ENCODE measurements at places on chromosomes 11 and 22. TPM values are rescaled to one million over a fixed set of nuclear protein-coding genes. Genes with fewer than 3 reads are reported as not detected.

DNA sequence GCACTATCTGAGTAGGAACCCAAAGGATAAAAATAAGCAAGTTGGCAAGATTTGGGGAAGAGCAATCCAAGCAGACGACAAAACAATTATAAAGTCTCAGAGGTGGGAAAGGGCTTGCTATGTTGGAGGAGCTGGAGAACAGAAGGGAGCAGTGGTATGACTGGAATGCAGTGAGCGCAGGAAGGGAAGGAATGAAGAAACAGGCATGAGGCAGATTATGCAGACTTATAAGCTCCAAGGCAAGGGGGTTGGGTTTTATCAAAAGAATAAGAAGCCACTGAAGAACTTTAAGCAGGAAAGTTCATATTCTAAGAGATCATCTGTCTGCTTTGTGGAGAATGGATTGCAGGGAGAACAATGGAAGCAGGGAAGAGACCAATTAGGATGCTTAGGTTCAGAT, 31.7 kb downstream of the PGM2L1 start:
- no peaks in the 10 kb centered on the region for H3K27me3 ChIP-seq
- H3K4me3 ChIP-seq = no peak overlapping the region
- DNase-seq = no peak

GRCh38 chr11:18105086-18105801, 638 bp downstream of the SAAL1 start:
- DNase-seq = no peak
- no peaks in the 10 kb centered on the region for H3K4me1 ChIP-seq
- H3K4me3 ChIP-seq = peak overlapping the region; percentile 90
- H3K27me3 ChIP-seq = peaks cover 2% of the 10 kb centered on the region
- H3K36me3 ChIP-seq = peaks cover 32% of the 10 kb centered on the region
- peak overlapping the region; percentile 75 for H3K27ac ChIP-seq

- H3K36me3 ChIP-seq = no peaks in the 10 kb centered on the region
- H3K4me1 ChIP-seq = no peaks in the 10 kb centered on the region
- H3K4me3 ChIP-seq = no peak overlapping the region
These were observed 15.7 kb downstream of the SPATA19 start for GRCh38 chr11:133829566-133829965.

- H3K36me3 ChIP-seq = no peaks in the 10 kb centered on the region
- H3K27ac ChIP-seq = no peak overlapping the region
- no peak for DNase-seq
These were observed 510 bp downstream of the CHRDL2 start for GRCh38 chr11:74730571-74731260.

DNA sequence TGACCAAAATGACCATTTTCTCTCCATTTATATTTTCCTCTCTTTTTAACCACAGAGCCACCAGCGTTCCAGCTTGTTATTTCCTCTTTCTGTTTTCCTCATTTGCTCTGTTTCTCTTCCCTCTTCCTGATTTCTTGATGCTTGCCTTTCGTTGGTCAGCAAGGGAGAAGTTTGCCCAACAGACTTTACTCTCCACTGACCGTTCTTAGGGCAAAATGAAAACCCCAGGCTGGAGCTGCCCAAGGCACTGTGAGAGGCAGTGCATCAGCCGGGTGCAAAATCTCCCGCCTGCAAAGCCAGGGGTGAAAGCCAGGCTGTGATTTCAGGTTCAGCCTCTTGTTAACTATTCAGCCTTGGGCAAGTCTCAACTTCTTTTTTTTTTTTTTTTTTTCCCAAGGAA, 26.1 kb upstream of the APLP2 start:
- no peak overlapping the region for H3K4me3 ChIP-seq
- no peaks in the 10 kb centered on the region for H3K4me1 ChIP-seq
- no peak overlapping the region for H3K27ac ChIP-seq
- no peaks in the 10 kb centered on the region for H3K36me3 ChIP-seq

- no peaks in the 10 kb centered on the region for H3K36me3 ChIP-seq
- H3K27ac ChIP-seq = 0 out of 2 replicates have a peak overlapping the region, but pooled peaks have one; percentile 44
- H3K4me3 ChIP-seq = peak overlapping the region; percentile 37
- H3K4me1 ChIP-seq = peaks cover 35% of the 10 kb centered on the region
These were observed 859 bp upstream of the FGF19 start for GRCh38 chr11:69704508-69705253.

- no peaks in the 10 kb centered on the region for H3K27me3 ChIP-seq
These were observed 77.4 kb downstream of the CWC15 start for GRCh38 chr11:94895971-94896370.

DNA sequence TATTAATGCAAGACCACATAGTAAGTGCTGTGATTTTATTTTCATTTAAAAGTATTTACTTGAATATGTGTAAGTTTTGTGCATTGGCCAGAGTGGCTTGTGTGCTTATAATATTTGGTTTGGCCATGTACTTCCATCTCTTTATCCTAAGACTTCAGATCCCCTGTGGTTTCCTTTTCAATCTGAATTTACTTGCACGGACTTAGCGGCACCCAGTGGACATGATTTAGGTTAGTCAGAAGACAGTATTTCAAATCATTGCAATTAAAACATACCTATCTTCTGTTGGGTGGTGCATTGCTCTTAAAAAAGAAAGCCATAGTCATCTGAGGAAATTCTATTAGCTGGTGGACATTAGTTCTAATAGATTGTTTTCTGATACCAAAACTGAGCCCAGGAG, 30.7 kb downstream of the PIWIL4 start:
- no peak for DNase-seq
- no peaks in the 10 kb centered on the region for H3K27me3 ChIP-seq
- no peaks in the 10 kb centered on the region for H3K36me3 ChIP-seq
- H3K27ac ChIP-seq = no peak overlapping the region
- H3K4me1 ChIP-seq = no peaks in the 10 kb centered on the region
- H3K4me3 ChIP-seq = no peak overlapping the region

DNA sequence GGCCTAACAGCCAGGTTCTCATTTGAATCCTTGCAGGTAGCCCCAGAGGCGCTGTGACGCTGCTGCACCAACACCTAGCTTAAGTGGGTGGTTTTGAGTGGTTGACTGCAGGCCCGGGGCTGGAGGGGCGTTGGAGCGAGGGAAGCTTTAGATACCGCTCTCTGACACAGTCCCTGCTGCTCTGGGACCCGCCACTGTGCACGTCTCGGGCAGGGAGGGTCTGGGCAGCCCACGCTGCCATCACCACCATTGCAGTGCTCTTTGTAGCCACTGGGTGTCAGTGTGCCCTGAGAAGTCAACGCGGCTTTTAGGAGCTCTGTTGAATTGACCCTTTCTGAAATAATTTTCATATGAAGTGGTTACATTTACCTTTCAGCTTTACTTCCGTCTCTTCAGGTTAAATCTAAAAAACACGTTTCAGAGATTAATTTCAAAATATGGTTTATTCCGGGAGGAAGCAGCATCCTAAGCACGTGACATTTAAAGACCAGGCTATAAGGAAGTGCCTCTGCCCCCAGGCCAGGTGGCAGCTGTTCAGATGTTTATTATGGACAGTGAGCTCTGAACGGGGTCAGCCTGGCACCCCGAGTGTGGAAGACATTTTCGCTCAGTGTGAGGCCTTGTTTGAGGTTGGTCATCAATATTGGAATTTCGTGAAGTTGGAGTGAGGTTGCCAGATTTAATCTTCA, 30.9 kb upstream of the PARVB start:
- H3K4me3 ChIP-seq = no peak overlapping the region
- no peak overlapping the region for H3K27ac ChIP-seq
- no peaks in the 10 kb centered on the region for H3K27me3 ChIP-seq
- peaks cover 2% of the 10 kb centered on the region for H3K4me1 ChIP-seq

- no peaks in the 10 kb centered on the region for H3K27me3 ChIP-seq
- no peak overlapping the region for H3K27ac ChIP-seq
- DNase-seq = no peak
- H3K4me1 ChIP-seq = no peaks in the 10 kb centered on the region
These were observed 29.5 kb downstream of the CHEK2 start for GRCh38 chr22:28711820-28712777.

Gene SLC5A12
- 1.4 TPM for total RNA-seq

Gene SLC6A5
- total RNA-seq = not detected

Gene HTR3B
- total RNA-seq = not detected

Gene ANO1
- 5.0 TPM for total RNA-seq

All from H1 (cell line).